ENCODE measurements at places on chromosomes 5 and 9.
A peak's percentile ranks its signal among the peaks of the same experiment; 100 is the strongest.

DNA sequence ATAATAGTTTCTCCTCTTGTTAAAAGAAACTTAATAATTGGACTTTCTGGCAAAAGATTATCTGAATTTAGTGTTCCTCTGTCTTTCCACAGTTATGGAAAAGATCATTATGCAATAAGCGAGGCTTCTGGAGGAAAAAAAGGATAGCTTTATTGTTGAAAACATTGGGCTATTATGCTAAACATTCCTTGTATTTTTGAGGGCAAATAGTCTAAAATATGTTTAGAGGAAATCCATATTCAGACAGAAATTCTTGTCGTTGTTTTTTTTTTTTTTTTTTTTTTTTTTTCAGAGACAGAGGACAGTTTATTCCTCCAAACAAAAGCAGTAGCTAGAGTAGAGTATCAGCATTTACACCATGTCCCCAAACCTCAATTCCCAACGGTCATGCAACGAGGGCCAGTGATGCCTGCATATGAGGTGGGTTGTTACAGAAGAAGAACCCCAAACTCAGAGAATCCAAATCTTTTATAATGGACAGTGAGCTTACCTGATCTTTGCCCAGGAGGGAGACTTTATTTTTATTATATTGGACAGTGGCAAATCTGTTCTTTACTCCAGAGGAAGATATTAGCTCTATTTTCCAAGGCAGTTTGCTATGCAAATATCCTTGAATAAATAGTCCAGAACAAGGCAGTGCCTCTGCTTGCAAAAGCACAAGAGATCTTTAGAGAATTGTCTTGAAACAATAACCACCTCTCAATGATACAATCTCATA is 48.4 kb upstream of the CDK5RAP2 start:
- DNase-seq, result no peak

DNA sequence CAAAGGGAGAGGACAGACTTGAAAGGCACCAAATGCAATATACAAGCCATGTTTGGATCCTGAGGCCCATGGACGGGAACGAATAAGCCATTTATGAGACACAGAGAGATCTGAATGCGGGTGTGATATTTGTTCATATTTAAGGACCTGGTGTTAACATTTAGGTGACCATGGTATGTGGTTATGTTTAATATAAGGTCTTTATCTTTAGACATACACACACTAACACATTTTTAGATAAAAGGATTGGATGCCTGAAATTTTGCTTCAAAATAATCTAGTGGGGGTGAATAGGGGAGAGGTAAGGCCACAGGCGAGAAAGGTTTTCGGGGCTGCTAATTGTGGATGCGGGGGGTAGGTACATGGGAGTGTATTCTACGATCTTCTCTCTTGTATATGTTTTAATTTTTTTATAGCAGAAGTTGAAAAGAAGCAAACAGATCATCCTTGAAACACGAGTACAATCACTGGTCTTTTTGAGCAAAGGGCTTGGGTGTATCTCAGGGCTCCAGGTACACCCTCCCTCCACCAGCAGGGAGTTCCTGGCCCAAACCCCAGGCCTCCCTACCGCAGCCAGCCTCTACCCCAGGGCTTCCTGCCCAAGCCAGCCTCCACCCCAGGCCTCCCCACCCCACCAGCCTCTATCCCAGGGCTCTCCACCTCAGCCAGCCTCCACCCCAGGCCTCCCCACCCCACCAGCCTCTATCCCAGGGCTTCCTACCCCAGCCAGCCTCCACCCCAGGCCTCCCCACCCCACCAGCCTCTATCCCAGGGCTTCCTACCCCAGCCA is 12.2 kb downstream of the AKNA start:
- no peak for DNase-seq

- no peak for DNase-seq
Measured at GRCh38 chr5:56129288-56129687, 103.8 kb downstream of the ANKRD55 start.

DNA sequence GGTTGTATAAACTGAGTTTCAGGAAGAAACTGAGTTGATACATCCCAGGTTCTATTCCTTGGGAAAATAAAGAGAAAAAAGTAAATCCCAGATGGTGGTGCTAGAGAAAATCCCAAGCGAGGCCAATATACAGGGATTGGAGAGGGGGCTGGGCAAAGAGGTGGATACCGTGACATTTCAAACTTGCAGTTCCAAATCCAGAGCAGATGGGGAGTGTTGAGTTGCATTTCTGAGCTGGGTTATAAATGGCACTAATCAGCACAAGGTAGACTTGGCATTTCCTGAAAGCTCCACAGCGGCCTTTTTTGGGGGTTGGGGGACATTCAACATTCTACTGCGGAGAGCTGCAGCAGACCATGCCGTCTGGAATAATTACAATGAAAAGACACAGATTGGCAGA is 224.4 kb downstream of the NXNL2 start:
- no peak for DNase-seq

DNA sequence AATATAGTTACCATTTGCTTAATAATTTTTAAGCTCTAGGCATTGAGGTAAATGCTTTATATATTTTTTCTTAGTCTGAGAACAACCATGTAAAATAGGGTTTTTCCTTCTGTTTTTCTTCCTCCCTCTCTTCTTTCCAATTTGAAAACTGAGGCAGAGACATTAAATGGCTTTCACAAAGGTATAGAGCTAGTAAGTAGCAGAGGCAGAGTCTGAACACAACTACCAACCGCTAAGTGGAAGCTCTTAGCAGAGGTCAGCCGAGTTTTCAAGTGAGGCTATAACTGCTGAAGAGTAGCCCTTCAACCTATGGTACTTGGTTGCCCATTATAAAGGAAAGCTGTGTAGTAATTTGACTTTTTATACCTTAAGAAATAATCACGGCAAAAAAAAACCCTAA is 187.1 kb downstream of the MEF2C start:
- DNase-seq, result no peak

GRCh38 chr9:119961774-119962424 is 592.7 kb upstream of the BRINP1 start:
- DNase-seq, result peak; percentile 62

- DNase-seq, result no peak
Measured at GRCh38 chr9:31013371-31013770, 1371.1 kb upstream of the ACO1 start.

- DNase-seq, result no peak
Measured at GRCh38 chr5:171122372-171122771, 186.7 kb upstream of the TLX3 start.

- DNase-seq, result no peak
Measured at GRCh38 chr9:36791222-36791950, 218.7 kb downstream of the MELK start.

GRCh38 chr9:35691757-35692301 is 2.1 kb upstream of the TPM2 start:
- DNase-seq, result no peak

DNA sequence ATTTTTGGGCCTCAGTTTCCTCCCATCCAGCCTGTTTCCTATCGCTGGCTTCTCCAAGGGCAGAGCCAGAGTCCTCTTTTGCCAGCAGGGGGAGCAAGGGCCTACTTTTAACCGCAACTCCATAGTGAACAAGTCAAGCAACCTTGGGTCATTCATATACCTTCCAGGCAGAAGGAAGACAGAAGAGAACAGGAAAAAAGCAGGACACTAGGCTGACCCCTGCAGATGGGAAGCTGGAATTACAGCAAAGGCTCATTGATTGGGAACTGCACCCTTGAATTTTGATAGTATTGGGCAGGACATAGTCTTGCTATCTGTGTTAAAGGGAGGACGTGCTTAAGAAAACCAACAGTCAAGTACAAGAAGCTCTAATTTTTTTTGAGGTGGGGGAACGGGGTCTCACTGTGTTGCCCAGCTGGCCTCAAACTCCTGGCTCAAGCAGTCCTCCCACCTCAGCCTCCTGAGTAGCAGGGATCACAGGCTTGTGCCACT is 30.1 kb downstream of the QRFP start:
- DNase-seq, result peak; percentile 79
